Epithelial cell of prostate (primary cell): ENCODE measurements at places on chromosomes 11 and 22.

GRCh38 chr11:41273908-41274307 is 185.5 kb downstream of the LRRC4C start:
- no peak for DNase-seq

- no peak for DNase-seq
Observed at GRCh38 chr11:130710497-130711012, 205.7 kb downstream of the SNX19 start.

DNA sequence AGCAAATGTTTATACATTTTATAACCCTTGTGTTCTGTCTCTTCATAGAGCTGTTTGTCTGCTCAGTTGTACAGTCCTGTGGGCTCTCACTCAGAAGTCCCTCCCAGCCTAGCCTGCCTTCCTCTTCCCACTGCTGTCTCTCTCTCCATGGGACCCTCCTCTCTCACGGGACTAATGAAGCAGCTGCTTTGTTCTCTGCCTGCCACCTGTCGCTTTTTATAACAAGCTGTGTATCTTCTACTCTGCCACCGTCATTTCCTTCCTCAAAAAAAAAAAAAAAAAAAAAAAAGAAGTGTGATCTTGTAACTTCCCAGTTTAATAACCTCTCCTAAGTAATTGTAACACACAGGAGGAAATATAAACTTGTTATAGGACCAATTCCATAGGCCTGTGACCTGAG is 92.2 kb upstream of the ALKBH3 start:
- DNase-seq = no peak

GRCh38 chr11:81700076-81700475 is 1033.6 kb downstream of the FAM181B start:
- DNase-seq = no peak

DNA sequence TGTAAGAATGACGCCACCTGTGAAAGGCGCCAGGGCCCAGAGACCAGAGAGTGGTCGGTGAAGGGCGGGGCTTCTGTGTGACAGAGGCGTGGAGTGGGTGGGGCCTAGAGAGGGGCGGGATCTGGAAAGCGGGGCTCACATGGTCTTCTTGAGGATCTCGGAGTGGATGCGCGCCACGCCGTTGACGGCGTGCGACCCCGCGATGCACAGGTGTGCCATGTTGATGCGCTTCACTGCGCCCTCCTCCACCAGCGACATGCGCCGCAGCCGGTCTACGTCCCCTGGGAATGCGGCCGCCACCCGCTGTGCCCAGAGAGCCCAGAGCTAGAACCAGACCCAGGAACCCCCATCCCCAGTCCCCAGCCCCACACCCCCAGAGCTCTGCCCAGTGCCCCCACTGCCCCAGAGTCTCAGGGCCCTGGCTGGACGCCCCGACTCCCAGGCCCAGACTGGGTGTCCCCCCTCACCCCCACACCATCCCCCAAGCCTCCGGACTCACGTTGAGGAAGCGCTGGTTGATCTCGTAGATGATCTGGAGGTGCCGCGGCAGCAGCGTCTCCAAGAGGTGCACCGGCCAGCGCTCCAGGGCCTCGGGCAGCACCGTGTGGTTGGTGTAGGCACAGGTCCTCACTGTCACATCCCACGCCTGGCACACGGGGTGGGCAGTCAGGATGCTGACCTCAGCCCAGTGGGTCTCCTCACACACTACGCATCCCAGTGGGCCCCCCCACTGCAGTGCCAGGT is 6.2 kb downstream of the PYGM start:
- no peak for DNase-seq

DNA sequence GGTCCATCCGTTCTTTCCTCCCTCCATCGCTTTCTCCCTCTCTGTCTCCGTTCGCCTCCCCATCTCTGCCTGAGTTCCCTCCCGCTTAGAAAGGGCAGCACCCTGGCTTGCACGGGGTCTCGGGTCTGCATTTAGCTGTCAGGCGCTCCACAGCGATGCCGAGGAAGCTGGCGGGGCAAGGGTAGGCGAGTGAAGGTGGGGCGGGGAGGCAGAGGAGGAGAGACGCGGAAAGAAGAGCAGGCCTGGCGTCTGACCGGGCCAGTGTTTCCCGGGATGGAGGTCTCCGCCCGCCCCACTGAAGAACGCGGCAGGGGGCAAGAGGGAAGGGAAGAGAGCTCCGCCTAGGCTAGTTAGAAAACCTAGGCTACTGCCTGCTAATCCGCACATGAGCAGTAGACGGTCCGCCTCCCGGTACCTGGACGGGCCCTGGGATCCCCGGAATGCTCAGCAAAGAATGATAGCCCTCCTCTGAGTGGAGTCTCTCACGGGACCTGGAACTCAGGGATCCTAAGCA is 3922.5 kb upstream of the OR11H1 start:
- no peak for DNase-seq

DNA sequence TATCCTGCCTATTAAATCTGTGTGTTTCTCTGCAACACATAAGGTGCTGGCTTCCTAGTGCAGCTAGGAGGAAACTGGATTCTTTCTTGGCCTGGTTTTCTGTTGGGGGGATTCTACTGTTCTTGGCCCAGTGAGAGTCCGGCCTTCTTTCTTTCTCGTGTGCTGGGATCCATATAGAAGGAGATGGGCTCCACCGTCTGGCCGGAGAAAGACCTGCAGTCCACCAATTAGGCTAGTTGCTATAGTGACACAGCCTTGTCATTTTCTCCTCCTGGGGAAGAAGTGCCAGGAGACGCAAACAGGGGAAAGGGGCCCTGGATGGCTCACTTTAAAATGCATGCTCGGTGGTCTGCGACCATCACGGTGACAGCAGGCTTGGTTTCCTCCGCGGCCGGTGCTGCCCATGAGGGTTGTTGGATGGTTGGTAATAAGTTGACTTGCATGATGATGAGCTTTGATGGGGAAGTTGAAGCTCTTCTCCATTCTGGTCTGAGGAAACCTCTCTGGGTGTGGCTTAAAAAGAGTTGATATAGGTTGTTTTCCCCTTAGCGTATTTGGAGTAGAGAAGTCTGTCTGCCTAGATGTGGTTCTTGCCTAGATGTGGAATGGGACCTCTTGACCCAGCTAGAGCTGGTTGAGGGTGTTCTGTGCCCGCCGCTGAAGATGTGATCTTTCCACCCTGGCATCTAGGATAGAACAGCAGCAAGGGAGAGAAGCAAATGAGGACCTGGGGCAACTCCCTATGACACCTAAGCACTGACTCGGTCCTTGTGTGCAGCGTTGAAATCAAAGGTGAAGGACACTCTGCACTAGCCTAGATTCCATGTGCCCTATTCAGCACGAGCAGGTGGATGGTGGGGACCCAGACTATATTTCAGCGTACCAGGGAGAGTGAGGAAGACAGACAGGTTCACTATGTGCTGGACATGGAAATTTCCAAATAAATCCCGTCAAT is 1335.0 kb downstream of the BRD1 start:
- no peak for DNase-seq

DNA sequence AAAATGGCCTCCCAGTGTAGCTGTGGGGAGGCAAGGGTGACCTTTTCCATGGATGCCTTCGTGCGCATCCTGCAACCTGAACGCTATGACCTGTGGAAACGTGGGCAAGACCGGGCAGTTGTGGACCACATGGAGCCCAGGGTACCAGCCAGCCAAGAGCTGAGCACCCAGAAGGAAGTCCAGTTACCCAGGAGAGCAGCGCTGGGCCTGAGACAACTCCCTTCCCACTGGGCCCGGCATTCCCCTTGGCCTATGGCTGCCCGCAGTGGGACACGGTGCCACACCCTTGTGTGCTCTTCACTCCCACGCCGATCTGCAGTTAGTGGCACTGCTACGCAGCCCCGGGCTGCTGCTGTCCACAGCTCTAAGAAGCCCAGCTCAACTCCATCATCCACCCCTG is 24.8 kb downstream of the KDM4D start:
- no peak for DNase-seq

- DNase-seq = no peak
Observed at GRCh38 chr22:19971276-19972124, 29.9 kb upstream of the TXNRD2 start.

- DNase-seq = no peak
Observed at GRCh38 chr11:106913141-106913540, 105.1 kb downstream of the GUCY1A2 start.

GRCh38 chr11:73632996-73633395 is 13.4 kb upstream of the PLEKHB1 start:
- no peak for DNase-seq

DNA sequence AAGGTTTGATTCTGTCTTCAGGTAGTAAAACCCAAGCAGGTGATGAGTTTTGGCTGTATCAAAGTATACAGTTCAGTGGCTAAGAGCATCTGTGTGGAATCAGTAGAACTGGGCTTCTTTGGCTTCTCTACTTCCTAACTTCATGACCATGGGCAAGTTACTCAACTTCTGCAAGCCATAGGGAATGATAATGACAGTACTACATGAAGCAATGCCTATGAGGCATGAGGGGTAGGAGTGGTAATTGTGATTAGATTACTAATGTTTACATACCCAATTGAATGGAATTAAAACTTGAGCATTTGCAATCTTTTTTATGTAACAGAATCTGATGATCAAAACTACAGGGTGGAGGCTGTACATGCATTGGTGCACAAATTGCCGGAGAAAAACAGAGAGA is 164.3 kb downstream of the PGR start:
- no peak for DNase-seq

DNA sequence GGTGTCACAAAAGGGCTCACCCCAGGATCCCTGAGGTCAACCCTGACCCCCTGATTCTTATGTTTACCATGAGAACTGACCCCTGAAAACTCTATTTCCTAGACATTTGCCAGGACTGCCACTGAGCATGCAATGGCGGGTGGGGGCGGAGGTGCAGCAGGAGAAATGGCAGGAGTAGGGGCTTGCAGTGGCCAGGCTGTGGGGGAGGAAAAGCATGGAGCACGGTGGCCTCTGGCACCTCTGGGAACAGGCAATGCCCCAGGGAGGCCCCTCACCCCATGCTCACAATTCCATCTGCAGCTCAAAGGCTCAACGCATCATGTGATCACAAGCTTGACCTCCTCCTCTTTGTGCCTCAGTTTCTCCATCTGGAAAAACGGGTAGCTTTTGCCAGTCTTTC is 46.5 kb upstream of the FGF3 start:
- DNase-seq = no peak

DNA sequence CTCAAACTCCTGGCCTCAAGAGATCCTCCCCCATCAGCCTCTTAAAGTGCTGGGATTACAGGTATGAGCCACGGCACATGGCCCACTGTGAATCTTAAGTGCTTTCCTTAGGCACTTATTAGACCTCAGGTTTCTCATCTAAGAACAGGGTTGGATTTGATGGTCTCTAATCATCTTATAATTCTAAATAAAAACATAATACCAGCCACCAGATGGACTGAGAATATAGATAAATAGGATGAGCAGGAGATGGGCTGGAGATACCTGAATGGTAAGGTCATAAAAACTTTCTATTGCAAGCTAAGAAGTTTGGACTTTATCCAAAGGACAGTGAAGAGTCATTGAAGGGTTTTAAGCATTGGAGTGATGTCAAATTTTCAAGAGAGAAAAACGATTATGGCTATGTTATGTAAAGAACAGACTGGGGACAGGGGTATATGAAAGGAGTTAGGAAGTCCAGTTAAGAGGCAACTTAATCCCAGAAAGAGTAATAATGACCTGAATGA is 85.2 kb downstream of the RELT start:
- DNase-seq = no peak

DNA sequence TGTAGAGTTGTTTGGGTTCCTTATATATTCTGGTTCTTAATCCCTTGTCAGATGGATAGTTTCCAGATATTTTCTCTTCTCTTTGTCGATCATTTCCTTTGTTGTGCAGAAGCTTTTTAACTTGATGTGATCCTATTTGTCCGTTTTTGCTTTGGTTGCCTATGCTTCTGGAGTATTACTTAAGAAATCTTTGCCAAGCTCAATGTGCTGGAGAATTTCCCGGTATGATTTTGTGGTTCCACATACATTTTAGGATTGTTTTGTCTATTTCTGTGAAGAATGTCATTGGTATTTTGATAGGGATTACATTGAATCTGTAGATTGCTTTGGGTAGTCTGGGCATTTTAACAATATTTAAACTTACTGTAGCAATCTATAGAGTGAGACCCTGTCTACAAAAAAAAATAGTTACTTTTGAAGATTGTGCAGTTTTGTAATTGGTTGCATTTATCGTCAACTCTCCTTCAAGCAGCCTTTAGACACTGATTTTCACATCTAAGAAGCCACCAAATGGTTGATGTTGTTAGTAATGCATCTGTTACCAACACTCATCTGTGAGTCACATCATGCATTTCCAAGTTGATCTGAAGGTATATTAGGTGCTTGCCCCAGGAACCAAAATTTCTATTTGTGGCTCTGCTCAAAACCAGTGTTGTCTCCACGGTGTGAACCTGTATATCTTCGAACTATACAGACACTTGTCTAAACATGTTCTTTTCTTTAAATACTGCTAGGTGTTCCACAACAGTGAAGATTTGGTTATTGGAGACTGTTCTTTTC is 21.4 kb downstream of the XRCC6 start:
- DNase-seq = no peak

- no peak for DNase-seq
Observed at GRCh38 chr11:126194121-126194543, 17.3 kb downstream of the RPUSD4 start.

DNA sequence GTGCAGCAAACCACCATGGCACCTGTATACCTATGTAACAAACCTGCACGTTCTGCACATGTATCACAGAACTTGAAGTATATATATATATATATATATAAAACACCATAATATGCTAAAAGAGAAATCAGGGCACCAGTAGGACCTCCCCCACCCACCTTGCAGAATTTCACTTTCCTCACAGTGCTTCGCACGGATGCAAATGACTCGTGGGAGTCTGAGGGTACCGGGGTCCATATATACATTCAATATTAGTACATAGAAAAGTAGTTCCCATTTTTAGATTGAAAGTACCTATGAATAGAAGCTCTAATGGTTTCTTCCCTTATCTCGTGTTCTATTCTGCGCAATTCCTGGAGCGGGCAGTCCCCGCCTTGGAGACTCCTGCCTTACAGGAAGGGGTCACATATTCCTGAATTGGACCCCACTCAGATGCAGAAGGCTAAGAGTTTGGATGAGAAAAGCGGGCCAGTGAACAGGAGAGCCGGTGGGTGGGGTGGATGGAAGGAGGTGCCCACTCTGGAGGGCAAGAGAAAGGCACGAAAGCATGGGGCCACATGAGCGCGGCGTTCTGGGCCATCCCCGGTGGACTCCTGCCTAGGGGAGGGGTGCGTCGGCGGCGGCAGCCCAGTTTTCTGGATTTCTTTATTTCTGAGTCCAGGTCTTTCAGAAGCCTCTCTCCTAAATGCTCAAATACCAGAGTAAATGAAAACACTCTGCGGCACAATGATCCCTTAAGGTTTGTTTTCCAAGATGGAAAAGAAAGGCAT is 136.3 kb downstream of the ETS1 start:
- DNase-seq = no peak

DNA sequence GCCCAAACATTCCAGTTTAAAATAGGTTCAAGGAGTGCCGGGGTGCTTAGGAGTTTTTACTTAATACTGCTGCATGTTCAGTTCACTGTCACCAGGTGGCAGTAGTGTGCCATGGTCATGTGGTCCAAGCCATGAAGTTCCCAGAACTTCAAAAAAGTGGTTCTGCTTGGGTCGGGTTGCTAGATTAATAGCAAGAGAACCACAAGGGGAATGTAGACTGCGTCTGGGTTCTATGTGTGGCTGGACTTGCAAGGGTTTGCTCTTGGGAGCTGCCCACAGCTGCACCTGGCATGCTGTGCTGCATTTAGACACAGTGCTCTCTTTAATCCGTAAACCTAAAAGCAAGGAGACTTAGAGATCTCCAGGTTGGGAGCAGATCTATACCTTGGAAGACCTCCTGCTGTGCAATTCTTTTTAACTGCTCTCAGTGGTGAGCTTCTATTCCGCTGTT is 6.5 kb upstream of the SPON1 start:
- no peak for DNase-seq
